ENCODE measurements at places on chromosomes 12 and 14.

GRCh38 chr14:94360945-94361565, 27.3 kb downstream of the SERPINA1 start:
- DNase-seq: no peak

DNA sequence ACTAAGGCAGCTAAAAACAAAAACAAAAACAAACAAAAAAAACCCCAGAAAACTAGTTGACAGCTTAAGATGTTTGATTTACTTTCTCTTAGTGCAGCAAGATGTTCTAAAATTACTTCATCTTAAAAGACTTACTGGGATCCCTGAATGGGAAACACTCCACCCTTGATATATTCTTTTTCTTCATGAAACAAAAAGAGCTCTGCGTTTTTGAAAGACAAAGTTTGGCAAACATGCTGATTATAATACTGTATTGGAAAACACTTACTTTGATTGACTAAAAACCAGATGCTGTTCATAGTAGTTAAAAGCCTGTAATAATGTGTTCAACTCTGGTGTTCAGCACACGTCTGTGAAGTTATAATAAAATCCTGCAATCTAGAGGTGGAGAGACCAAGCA, 136.8 kb downstream of the SRGAP1 start:
- no peak for DNase-seq

DNA sequence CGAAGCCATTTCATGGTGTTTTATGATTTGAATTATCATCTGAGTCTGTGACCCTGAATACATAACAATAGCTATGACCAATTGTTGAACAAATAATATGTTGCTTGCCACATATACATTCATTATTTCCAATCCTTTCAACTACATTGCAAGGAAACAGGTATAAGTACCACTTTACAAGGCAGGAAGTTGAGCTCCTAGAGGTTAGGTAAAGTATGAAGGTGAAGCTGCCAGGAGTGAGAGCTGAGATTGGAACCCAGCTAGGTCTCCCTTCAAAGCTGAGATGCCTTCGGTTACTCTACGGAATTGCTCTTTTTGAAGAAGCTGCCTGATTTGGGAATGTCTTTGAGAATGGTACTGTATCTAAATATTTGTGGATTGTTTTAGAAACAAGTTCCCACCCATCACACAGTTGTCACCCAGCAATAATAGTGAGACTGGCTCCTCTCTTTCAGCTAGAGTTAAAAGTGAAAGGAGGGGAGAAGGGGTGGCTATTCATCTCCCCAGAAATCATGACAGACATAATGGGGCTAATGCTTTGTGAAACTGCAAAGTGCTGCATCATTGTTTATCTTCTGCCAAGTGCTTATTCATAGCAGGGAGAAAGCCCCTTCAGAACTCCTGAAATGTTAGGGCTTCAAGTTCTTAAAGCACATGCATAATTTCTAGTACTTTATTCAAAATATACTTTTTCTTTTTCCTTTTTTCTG, 75.9 kb upstream of the AMIGO2 start:
- DNase-seq: peak; percentile 43

- no peak for DNase-seq
Observed at GRCh38 chr12:52042706-52043385, 8.4 kb upstream of the NR4A1 start.

DNA sequence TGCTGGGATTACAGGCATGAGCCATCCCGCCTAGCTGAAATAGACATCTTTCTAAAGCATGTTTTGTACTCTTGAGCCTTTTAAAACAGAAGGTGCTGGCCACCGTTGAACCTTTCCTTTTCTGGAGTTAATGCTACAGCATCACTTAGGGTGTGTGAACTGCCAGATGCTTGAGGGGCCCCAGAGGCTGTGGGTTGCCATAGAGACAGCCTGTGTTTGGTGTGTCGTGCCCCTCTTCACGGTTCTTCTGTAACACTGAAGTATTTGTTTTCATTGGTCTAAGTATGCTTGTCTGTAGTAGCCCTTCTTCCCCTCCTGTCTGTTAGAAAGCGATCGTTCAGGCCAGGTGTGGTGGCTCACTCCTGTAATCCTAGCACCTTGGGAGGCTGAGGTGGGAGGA, 30.8 kb downstream of the PLEKHG3 start:
- no peak for DNase-seq

GRCh38 chr14:51401756-51402155, 161.7 kb downstream of the TMX1 start:
- DNase-seq: no peak

GRCh38 chr12:54182981-54183380, 5.8 kb downstream of the SMUG1 start:
- no peak for DNase-seq

DNA sequence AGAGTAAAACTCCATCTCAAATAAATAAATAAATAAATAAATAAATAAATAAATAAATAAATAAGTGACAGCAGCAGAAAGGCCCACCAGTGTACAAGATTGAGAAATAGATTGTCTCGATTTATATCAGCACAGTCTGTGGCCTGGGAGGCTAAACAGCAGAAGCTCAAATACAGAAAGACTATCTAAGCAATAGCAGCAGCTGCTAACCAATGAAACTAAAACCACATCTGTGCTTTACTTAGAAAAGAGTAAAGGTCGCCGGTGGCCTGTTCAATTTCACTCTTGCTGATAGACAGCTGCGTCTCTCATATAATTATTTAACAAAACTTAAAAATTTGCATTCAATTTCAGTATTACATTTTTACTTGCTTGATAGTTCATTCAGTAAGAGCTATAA, 325.7 kb downstream of the CEP128 start:
- no peak for DNase-seq

- no peak for DNase-seq
Observed at GRCh38 chr12:1994429-1995143, 9.7 kb downstream of the DCP1B start.

DNA sequence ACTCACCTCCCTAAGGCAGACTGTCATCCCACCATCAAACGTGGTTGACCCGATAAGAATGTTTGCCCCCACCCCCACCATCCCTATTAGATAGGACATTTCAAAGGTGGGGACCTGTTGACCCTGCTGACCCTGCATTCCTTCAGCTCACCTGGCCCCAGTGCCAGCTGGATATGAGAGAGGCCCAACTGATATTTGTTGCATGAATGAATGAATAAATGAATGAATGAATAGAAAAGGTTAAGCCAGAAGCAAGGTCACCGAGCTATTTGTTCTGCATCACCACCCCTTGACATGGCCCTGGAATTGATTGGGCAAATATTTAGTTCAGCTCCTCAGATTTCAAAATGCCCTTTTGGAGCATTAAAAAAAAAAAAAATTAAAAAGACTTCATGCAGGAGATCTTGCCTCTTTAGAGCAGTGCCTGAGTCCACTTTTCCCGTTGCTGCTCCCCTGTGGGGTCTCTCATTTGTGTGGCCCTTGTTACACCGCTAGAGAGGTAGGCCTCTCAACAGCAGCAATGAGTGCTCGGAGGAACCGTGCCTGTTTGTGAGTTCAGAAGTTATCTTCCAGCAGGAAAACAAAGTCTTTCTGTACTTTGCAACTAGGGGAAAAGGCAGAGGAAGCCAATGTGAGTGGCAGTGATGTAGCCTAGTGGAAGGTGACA, 8.5 kb upstream of the SERPINA5 start:
- DNase-seq: no peak

DNA sequence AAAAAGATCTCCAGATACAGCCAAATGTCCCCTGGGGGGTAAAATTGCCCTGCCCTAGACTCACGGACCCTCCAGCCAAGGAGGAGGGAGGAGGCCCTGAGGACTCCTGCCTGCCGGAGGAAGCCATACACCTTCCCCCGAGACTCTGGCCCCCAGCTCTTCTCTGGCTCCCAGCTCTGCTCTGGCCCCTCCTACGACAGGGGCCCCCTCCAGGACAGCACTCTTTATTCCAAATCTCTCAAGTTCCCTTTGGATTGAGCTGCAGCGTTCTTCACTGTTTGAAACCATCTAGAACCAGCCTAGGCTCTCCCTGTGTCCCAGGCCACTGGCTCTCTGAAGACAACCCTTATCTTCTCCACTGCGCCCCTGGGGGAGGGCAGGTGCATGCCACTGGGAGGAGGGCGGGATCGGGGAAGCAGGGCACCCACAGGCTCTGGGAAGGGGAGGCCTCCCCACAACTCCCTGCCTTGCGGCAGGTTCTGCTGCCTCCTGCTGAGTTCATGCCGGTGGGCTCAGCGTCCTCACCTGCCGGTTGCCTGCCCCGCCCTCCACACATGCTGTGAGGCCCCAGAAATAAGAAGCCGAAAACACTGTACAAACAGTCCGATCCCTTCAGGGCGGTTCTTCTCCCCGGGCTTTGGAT, 112.7 kb downstream of the DICER1 start:
- DNase-seq: no peak

GRCh38 chr14:21234112-21234511, 35.1 kb downstream of the HNRNPC start:
- no peak for DNase-seq

GRCh38 chr14:31027847-31028246, 1.7 kb upstream of the STRN3 start:
- DNase-seq: no peak

DNA sequence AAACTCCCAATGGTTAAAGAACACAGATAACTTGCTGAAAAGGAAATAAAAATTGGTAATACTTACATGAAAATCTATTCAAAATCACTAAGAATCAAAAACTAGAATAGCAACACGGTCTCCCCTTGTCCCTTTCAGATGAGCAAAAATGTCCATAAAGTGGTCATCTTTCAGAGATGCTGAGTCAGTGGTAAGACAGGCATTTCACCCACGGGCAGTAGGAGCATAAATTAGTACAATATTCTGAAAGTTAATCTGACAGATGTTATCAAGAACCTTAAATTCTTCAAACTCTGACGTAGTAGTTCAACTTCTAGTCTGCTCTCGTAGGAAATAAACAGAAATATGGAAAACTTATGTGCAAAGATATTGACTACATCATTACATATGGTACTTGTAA, 33.1 kb upstream of the GNPNAT1 start:
- no peak for DNase-seq

GRCh38 chr14:68628605-68629310, 164.1 kb downstream of the ZFP36L1 start:
- no peak for DNase-seq

GRCh38 chr12:65427646-65428045, 149.2 kb downstream of the MSRB3 start:
- DNase-seq: no peak

DNA sequence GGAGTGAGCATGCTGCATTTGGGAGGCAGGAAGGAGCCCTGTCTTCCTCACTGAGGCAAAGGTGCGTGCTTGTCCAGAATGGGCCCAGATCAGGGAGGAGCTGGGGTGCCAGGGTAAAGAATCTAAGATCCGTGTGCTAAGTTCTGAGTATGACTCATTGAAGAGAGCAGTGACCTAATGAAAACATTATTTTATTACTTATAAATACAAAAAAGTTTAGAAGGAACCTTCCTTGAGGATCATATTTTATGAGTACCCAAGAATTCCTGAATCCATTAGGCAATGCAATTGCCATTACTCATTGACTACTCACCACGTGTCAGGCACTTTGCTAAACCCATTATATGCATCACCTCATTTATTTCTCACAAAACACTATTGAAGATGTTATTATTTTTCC, 264.7 kb downstream of the EGLN3 start:
- DNase-seq: peak; percentile 66

- DNase-seq: no peak
Observed at GRCh38 chr12:130668286-130669204, 47.6 kb downstream of the RIMBP2 start.

GRCh38 chr14:22614240-22614799, 16.2 kb downstream of the ABHD4 start:
- peak; percentile 94 for DNase-seq

- no peak for DNase-seq
Observed at GRCh38 chr14:103111232-103111868, 11.9 kb upstream of the TNFAIP2 start.

GRCh38 chr12:122265886-122266229, 436 bp downstream of the VPS33A start:
- no peak for DNase-seq

DNA sequence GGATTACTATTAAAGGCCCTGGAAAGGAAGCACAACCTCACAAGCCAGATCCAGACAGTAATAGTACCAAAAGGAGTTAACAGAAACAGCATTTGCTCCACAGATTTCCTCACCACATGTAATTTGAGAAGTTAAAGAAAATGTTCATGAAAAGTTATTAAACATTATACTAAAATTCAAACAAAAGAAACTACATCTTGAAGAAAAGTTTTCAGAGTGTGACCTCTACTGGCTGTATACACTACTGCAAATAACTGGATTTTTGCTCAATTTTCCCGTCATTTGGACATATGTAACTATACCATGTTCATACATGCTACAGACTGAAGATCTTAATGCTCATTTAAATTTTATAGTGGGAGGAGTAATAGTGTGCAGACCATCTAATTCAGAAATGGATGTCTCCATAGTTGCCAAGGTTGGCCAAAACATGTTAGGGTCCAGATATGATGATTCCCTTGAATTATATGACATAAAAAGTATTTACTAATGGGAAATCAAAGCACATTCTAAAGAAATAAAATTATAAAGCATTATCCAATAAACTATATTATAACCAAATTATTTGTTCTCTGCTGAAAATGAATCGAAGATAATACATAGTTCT, 5.6 kb downstream of the KRR1 start:
- DNase-seq: no peak

DNA sequence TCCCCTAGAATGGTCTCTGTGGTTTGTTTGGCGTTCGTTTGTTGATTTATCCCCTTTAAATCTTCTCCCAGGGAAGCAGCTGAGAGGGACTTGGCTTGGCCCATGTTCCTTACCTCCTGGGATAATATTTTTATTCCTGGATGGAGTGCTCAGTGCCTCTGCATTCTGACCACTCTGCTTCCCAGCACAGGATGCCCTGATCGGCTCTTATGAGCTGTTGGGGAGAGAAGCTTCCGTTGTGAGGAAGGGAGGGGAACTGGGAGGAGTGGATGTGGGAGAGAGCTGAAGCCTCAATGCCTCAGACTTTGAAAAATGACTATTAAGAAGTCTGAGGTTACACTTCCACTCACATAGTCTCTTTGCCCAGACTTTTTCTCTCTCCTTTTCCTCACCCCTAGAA, 114.8 kb downstream of the SMOC1 start:
- no peak for DNase-seq

DNA sequence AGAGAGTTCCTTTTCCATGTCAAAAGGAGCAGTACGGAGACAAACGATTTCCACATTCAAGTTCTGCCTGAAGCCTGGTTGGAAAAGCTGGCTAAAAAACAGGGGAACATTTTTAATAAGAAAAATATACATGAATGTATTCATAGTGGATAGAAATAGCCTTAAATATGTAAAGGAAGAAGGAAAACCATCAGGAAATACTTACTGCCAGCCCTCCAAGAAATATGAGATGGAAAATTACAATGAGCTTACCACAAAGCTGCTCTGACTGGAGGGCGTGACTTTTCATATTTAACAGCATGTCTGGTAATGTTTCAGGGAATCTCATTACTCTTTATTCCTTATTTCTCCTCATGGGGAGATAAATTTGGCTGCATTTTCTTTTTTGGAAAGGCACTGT, 75.9 kb upstream of the ZDHHC17 start:
- no peak for DNase-seq

GRCh38 chr12:72010356-72010755, 71.7 kb downstream of the TPH2 start:
- DNase-seq: peak; percentile 9

- DNase-seq: peak; percentile 53
Observed at GRCh38 chr14:65336191-65336591, 76.3 kb upstream of the FUT8 start.

All from brain microvascular endothelial cell (primary cell).